Skeletal muscle cell (primary cell): ENCODE measurements at places on chromosomes 13 and 19.

GRCh38 chr19:35267353-35267817, 1.4 kb upstream of the USF2 start:
- DNase-seq = no peak

GRCh38 chr19:55679343-55680257, 4.6 kb downstream of the EPN1 start:
- no peak for DNase-seq

- DNase-seq = no peak
Measured at GRCh38 chr19:3981373-3981735, 3.9 kb downstream of the EEF2 start.

- no peak for DNase-seq
Measured at GRCh38 chr13:112728375-112729126, 38.7 kb downstream of the ATP11A start.

GRCh38 chr19:32802840-32803239, 66.7 kb downstream of the SLC7A9 start:
- DNase-seq = no peak

DNA sequence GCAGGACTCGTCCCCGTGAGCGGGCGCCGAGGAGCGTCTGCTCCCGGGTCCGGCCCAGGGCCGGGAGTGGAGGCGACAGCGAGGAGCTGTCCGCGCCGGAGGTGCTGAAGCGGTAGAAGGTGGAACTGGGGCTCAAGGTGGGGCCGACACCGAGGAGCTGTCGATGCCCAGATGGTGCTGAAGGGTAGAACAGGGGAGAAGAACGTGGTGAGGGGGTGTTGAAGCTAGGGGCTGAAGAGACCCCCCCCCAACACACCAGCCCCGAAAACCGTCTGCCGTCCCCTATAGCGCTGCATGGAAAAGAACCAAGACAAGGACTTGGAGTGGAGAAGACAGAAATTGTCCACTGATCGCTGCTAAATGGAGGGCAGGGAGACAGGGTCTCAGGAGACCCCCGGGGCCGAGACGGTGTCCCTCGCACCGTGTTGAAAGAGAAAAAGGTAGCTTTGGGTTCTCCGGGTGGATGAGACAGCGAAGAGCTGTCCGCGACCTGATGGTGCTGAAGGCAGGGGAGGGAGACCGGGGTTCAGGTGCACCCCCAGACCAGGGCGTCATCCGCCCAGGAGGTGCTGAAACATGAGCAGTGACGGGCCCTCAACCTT, 7.1 kb upstream of the PDE4C start:
- DNase-seq = no peak

DNA sequence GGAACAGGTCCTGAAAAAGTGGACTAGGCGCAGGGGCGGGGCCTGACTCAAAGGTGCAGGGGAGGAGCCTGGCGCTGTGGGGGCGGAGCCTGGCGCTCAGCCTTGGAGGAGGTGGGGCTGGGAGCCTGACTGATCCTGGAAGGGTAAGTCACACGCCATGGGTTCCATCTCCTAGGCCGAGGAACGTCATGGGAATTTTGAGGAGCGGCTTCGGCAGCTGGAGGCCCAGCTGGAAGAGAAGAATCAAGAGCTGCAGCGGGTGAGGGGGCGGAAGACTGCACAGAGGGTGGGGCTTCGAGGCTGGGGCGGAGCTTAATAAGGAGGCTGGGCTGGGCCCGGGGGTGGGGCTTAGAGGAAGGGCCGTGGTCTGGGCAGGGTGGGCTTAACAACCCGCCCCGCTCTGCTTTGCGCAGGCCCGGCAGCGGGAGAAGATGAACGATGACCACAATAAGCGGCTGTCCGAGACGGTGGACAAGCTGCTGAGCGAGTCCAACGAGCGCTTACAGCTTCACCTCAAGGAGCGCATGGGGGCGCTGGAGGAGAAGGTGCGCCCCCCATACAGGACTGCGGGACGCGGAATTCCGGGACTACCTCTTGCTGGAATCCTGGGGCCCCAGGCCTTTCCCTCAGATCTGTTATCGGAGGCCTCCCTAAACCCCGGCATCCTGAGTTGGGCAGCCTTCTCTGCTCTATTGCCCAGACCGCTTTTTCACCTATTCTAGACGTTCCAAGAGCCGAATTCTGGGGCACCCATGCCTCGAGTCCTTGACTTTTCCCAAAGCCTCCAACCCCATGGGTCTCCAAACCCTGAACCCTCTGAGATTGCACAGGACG, 14.5 kb downstream of the PPFIA3 start:
- no peak for DNase-seq

DNA sequence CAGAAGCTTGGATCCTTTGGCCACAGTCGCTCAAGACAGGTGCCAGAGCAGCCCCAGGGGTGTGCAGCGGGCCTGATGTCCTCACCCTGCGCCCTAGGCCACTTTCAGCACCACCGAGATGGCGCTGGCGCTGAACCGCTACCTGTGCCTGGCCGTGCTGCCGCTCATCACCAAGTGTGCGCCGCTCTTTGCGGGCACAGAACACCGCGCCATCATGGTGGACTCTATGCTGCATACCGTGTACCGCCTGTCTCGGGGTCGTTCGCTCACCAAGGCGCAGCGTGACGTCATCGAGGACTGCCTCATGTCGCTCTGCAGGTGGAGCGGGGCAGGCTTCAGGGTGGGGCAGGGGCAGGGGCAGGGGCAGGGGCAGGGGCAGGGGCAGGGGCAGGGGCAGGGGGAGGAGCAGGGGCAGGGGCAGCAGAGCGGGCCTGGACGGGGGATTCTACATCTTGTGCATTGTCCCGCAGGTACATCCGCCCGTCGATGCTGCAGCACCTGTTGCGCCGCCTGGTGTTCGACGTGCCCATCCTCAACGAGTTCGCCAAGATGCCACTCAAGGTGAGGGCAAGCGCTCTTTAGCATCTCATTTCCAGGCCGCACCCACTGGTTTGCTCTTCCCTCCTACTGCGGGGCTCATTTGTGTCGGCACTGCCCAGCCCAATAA, 69.1 kb downstream of the RYR1 start:
- DNase-seq = no peak

GRCh38 chr19:50535672-50536187, 22.0 kb upstream of the ASPDH start:
- no peak for DNase-seq

DNA sequence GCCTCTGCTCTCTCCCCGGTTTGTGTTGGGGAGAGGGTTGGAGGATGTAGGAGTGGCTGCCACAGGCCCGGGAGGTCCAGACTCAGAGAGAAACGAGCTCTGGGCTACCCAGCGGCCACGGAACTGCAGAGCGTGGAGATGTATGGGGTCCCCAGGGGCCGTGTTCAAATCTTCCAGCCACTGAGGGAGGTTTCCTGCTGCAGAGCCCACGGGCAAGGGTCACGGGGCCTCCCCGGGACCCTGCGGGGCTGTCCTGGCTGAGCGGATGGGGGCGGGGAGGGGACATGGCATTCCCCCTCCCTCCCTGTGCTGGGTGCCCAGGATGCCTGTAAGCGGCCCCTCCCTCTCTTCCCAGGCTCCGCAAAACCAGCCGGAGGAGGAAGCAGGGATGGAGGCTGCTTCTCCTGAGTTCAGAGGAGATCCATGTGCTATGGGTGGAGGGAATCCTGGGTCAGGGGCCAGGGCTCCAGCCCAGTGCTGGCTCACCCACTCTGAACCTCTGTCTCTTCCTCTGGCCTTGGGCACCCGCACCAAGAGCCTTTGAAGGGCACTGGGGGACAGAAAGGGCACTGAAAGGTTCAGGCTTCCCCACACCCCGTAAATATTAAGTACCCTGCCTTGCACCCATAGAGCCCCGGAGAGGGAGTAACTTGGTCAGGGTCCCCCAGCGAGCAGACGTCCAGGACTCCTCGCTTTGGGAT, 22.6 kb downstream of the SMIM24 start:
- DNase-seq = no peak

DNA sequence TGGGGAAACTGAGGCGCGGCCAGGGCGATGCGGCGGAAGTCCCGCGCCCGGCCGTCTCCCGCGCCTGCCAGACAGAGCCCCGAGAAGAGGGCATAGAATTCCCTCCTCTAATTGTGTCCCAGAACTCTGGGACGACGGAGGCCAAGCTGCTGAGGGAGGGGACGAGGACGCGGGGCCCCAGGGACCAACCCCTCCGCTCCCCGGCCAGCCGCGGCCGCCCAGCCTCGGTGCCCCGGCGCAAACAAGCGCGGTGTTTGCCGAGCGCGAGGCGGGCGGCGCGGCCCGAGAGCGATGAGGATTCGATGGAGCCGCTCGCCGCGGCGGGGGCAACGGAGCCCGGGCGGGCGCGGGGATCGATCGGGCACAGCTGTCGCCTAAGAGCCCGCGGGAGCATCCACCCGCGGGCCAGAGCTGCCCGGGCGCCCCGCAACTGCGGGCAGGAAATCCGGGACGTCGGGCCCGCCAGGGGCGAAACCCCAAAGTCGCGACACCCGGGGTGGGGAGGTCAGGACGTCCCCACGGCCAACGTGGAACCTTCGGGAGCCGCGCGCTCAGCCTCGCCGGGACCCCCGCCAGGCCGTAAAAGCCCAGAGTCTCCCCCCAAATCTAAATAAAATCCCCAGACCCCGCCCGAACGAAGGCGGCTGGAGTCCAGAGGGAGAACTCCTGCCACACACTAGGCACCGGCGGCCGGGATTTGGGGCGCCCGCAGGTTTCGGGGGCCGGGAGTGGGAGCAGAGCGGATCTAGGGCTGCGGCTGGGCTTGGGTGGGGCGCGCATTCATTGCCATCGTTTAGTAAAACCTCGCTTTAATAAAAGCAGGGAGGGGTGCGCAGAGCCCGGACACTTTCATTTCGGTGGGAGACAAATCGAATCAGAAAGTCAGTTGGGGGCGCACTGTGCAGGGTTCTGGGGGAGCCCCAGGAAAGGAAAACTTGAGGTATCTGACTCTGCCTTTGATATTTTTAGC, 3.6 kb upstream of the ONECUT3 start:
- no peak for DNase-seq

- peak; percentile 86 for DNase-seq
Measured at GRCh38 chr19:58097781-58098681, at the start of gene ZSCAN18. TSS of gene ZSCAN18 (minus strand) at chr19:58098231. CDS start at chr19:58090267, 7,964 bp downstream.

- no peak for DNase-seq
Measured at GRCh38 chr13:39542361-39542760, 60.6 kb downstream of the LHFPL6 start.

- no peak for DNase-seq
Measured at GRCh38 chr19:10408511-10409283, 5.4 kb upstream of the CDC37 start.
